GM20000 (cell line): ENCODE measurements at places on chromosomes 5 and 9.
A peak's percentile ranks its signal among the peaks of the same experiment; 100 is the strongest.

GRCh38 chr5:78985725-78986223 is 664 bp upstream of the ARSB start:
- DNase-seq, result peak; percentile 79

DNA sequence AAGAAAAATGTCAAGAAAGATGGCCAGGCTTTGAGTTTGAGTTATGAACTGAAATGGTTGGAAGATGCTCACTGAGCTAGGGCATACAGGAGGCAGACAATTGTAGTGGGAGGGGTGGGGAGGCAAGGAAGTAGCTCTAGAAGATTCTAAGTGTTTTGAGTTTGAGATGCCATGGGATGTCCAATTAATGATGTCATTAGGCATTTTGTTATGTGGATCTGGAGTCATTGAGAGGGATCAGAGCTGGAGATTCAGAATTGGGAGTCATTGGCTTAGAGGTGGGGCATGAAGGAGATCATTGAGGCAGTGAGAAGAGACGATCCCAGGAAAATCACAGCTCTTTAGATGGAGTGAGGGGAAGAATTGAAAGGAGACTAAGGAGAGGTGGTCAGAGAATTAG is 111.5 kb upstream of the ZNF618 start:
- DNase-seq, result no peak

GRCh38 chr9:109198736-109199382 is 31.8 kb upstream of the FRRS1L start:
- DNase-seq, result no peak

DNA sequence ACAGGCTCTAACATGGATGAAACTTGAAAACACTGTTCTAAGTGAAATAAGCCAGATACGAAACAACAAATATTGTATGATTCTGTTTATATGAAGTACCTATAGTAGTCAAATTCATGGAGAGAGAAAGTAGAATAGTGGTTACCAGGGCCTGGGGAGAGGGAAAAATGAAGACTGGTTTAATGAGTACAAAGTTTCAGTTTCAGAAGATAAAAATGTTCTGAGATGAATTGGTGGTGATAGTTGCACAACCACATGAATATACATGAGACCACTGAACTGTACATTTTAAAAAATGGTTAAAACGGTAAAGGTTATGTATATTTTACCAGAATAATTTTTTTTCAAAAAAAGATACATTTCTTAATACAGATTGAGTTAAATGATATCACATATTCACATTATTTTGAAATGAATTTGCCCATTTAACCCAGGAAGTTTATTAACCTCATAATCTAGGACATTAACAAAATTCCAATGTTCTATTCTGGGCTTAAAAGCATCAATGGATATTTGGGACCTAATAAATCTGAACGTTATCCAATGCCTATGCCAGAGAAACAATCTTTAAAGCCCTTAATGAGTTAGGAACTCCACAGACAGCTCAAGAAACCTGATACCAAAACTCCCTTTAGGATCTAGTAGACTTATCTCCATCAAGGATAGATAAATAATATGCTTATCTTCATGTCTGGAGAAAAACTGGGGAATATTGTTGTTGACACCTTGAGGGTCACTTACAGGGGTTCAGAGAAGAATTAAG is 521.3 kb downstream of the EFNA5 start:
- DNase-seq, result no peak

- DNase-seq, result no peak
These were observed 22.3 kb upstream of the DPYSL3 start for GRCh38 chr5:147532156-147532555.

DNA sequence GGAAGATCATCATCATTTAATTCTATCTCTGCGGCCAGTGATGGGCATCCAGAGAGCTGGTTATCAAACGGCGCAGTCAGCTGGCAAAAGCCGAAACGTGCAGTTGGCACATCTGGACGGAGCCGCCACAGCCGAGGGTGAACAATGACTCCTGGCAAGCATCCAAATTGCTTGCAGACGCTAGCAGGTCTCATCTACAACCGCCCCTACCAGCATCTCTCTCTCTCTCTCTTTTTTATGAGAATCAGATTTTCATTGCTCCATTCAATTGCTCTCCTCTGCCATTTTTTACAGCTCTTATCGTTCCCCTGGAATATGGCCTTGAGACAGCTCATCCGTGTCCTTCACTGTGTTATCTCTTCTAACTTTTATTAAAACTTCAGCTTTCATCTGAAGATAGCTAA is 165.2 kb downstream of the MAPKAP1 start:
- no peak for DNase-seq

- no peak for DNase-seq
These were observed 219.3 kb downstream of the CAAP1 start for GRCh38 chr9:26673261-26673660.

DNA sequence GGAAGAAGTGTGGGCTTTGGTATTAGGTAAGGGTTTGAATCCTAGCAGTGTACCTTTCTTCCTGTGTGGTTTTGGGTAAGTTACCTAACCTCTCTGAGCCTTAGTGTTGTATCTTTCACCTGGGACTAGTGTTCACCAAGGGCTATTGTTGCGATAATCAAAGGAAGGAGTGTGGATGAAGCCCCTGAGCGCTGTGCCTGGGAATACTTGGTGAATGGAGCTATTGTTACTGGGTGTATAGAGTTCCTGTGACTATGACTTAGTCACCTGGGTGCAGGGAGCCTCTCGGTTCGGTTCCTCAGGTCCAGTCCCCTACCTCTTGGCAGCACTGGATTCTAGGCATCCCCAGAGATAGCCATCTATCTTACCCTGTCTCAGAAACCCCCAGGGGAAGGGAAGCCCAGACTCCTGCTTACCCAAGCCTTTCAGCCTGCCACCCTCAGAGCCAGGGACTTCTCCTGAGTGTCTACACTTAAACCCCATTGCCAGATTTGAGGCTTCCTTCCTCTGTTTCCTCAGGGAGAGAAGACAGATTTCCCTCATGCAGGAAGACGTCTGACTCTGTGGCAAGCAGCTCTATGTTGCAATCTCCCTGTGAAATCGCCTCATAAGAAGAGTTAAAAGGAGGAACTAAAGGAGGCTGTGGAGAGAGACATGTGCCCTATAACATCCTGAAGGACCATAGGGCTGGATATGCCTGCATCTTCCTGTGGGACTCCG is 181.0 kb upstream of the PITX1 start:
- DNase-seq, result no peak

GRCh38 chr9:35553670-35554543 is 51.2 kb upstream of the TESK1 start:
- peak; percentile 60 for DNase-seq

- no peak for DNase-seq
These were observed 92.1 kb downstream of the TLE4 start for GRCh38 chr9:79663878-79664277.

- DNase-seq, result no peak
These were observed 9.2 kb downstream of the CDC26 start for GRCh38 chr9:113266174-113266573.

DNA sequence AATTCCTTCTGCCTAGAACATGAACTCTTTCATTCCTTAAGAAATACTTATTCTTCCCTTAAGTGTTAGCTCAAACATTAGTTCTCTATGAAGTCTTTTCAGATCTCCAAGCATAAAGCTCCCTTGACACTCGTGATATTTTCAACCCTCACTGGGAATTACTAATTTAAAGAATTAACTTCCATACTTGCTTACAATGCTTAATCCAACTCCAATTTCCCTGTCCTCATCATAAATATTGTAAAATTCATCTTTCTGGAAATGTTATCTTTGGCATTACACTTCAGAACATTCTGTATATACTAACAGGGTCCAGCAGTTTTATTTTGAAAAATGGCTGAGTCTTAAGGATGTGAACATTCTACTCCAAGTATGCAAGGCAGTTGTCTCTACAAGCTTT is 7.2 kb downstream of the STARD4 start:
- DNase-seq, result no peak

DNA sequence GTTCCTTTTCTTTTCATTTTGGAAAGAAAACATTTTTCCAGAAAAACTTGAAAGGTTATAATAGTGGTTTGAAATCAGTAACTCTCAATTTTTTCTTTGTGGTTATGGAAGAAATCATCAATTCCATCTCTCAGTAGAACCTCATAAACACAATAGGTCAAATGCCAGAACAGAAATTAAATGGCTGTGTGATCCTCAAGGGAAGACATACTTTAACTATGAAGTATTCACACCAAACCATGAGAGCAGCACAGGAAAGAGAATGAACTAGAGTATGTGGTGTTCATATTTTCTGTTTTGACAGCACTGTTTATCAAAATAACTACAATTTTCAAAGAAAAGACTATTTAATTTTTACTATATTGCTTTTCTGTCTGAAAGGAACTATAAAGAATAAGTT is 29.7 kb upstream of the EFNA5 start:
- no peak for DNase-seq

- DNase-seq, result no peak
These were observed 79.0 kb downstream of the MACROH2A1 start for GRCh38 chr5:135319928-135320606.

GRCh38 chr5:32953694-32954093 is 242.6 kb downstream of the NPR3 start:
- DNase-seq, result no peak

DNA sequence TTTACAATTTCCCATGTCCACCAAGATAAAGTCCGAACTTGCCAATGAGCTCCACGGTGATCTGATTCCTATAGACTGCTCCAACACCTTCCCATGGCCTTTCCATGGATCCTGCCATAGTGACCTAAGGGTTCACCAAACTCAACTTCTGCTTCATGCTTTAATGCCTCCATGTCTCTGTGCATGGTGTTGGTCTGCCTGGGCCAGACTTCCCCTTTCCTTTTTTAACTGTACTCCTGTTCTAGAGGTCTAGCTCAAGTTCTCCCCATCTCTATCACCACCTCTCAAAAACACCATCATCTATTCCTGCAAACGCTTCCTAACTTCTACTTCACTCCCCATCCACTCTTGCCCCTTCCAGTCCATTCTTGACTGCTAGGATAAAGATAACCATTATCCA is 14.8 kb upstream of the SMARCA2 start:
- no peak for DNase-seq

- no peak for DNase-seq
These were observed 3.5 kb upstream of the CSNK1G3 start for GRCh38 chr5:123508441-123508840.

GRCh38 chr5:21689587-21689986 is 1163.6 kb downstream of the CDH12 start:
- DNase-seq, result no peak

- no peak for DNase-seq
These were observed 713.6 kb downstream of the TLE4 start for GRCh38 chr9:80285326-80285725.

- DNase-seq, result no peak
These were observed 343.1 kb upstream of the DAB2 start for GRCh38 chr5:39767916-39768315.

- DNase-seq, result no peak
These were observed 254.3 kb downstream of the GRIA1 start for GRCh38 chr5:153744751-153745150.

- no peak for DNase-seq
These were observed 64.0 kb downstream of the POU5F2 start for GRCh38 chr5:93677359-93677891.

DNA sequence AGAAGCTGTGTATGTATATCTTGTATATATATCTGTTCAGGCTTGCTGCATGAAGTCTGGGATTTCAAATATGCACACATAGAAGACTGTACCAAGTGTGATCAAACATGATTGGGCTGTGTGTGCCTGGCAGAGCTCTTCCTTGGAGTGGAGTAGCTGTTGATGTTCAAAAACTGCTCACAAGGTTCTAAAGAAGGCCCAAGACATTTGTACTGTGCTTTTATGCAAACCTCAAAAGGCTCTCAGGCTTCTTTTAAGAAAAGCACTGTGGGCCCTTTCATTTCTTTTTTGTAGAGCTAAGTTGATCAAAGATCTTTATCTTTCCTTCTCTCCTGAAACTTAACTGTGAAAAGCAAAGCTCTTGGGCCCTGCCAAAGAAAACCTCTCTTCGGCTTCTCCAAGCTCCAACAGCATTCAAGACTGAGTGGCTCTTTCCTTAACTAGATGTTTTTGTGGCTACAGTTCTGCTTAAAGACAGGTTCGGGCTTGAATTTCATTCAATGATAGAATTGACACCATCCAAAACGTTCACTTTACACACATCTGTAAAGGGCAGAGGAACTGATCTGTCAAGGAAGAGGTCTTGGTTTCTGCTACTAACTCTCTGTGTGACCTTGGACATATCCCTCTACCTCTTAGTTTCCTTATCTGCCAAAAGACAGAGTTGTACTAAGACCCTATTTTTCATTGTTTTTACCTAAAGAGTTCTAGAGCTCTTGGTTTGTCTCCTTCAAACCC is 105.8 kb upstream of the IL6ST start:
- no peak for DNase-seq

DNA sequence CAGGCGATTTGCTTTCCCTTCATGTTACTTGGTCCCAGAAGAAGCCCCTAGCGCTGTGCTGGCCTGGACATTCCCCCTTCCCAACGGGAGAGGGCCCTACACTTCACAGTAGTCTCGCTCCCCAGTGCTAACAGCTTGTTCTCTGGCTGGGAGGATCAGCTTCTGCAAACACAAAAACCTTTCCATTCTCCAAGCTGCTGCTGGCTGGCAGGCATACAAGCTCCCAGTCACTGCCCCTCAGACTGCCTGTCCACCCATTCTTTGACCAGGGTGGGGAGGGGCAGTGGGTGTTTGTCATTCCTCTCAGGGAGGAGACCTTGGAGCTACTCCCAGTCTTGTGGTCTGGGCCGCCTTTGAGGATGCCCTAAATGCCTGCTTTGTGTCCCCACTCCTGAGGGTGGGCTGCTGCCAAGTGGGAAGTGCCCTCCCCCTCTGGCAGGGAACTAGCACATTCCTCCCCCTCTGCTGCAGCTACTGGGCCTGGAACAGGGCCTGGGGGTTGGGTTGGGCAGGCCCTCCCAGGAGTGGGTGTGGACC is 20.8 kb downstream of the ENHO start:
- DNase-seq, result no peak

DNA sequence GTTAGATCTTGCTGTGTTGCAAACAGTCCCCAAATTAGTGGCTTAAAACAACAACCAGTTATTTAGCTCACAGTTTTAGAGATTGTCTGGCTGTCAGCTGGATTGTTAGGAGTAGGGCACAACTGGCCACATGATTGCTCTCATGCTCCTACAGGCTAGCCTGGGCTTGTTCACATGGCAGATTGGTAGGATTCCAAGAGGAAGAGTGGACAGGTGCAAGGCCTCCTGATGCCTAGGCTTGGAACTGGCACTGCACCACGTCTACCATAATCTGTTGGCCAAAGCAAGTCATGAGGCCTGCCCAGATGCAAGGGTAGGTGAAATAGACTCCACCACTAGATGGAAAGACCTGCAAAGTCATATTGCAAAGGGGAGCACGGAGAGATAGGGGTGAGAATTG is 76.4 kb downstream of the ACER2 start:
- no peak for DNase-seq

GRCh38 chr5:96207420-96207819 is 225.6 kb downstream of the PCSK1 start:
- DNase-seq, result no peak

DNA sequence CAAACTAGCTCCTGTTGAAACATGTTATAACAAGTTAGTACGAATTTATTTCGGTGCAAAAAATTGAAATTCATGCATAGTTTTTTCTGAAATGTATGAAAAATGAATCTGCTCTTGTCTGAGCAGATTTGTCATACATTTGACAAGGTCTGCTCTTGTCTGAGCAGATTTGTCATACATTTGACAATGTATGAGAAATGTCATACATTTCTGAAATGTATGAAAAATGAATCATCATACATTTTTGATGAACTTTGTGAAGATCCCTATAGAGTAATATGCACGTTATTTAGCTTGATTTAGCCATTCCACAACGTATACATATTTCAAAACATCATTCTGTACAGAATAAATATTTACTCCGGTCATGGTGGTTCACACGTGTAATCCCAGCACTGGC is 85.9 kb upstream of the PARP8 start:
- DNase-seq, result no peak

- DNase-seq, result no peak
These were observed 625 bp downstream of the EXOSC2 start for GRCh38 chr9:130694205-130694604.
